ENCODE measurements at places on chromosomes 5 and 9. TPM values are rescaled to one million over a fixed set of nuclear protein-coding genes. Genes with fewer than 3 reads are reported as not detected.

DNA sequence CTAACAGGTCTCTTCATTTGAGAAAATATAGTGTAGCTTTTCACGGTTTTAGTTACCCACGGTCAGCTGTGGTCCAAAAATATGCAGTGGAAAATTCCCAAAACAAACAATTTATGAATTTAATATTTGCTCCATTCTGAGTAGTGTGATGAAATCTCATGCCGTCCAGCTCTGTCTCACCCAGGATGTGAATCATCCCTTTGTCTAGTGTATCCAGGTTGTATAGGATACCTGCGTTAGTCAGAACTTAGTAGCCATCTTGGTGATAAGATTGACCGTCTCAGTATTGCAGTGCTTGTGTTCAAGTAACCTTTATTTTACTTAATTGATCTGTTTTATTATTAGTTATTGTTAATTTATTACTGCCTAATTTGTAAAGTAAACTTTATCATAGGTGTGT, 41.1 kb downstream of the NDUFS4 start:
- H3K27ac ChIP-seq = no peak overlapping the region
- no peaks in the 10 kb centered on the region for H3K4me1 ChIP-seq
- no peak overlapping the region for H3K4me3 ChIP-seq

DNA sequence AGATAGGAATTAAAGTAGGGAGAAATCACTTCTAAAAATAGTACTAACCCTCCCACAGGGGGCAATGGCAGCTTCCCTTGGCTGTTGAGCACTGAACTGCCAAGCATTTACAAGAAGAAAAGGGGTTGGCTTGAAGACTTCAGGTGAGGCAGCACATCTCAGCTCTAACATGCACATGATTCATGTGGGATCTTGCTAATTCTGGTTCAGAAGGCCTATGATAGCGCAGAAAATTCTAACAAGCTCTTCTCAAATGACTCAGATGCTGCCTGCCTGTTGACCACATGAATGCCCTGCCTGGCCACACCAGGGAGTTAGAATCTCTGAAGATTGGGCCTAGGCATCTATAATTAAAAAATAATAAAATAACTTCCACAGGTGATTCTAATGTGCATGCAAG, 22.6 kb downstream of the CD180 start:
- no peak for DNase-seq
- H3K4me1 ChIP-seq = peaks cover 14% of the 10 kb centered on the region
- no peaks in the 10 kb centered on the region for H3K27me3 ChIP-seq
- H3K4me3 ChIP-seq = no peak overlapping the region

- H3K4me3 ChIP-seq = no peak overlapping the region
- no peak overlapping the region for H3K27ac ChIP-seq
- no peaks in the 10 kb centered on the region for H3K36me3 ChIP-seq
- H3K4me1 ChIP-seq = no peaks in the 10 kb centered on the region
- no peaks in the 10 kb centered on the region for H3K27me3 ChIP-seq
- no peak for DNase-seq
Measured at GRCh38 chr9:81377921-81378320, 311.4 kb downstream of the TLE1 start.

DNA sequence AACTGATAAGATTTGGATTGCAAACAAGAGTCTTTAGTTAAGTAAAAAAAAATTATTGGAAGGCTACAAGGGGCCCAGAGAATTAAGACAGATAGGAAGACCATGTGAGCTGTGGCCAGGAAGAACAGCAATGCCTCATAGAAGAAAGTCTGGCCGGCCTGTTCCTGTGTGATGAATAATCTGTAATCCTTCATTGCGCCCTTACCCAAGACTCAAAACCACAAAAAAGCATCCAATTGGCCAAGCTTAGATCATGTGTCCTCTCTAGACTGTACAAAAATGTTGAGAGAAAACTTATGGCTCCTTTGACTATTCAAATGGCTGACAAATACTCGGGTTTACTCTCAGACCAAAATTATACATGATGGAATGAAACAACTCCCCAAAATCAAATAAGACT, 1383.5 kb downstream of the PTPRD start:
- no peaks in the 10 kb centered on the region for H3K36me3 ChIP-seq
- H3K27me3 ChIP-seq = no peaks in the 10 kb centered on the region
- no peak for DNase-seq
- no peaks in the 10 kb centered on the region for H3K4me1 ChIP-seq

DNA sequence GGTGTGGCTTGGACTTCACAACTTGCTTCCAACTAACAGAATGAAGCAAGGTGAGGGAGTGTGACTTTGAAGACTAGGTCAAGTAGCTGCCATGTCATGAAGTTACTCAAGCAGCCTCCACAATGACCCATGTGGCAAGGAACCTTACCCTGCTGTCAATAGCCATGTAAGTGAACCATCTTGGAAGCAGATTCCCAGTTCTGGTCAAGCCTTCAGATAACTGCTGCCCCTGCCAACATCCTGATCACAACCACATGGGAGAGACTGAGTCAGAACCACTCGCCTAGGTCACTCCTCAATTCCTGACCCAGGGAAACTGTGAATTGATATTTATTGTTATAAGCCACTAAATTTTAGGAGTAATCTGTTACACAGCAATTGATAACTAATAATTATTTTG, 10.9 kb downstream of the ZCCHC10 start:
- no peaks in the 10 kb centered on the region for H3K4me1 ChIP-seq
- no peaks in the 10 kb centered on the region for H3K36me3 ChIP-seq
- H3K27ac ChIP-seq = no peak overlapping the region
- DNase-seq = no peak
- no peak overlapping the region for H3K4me3 ChIP-seq

- H3K27ac ChIP-seq = peak overlapping the region; percentile 93
- H3K4me1 ChIP-seq = peaks cover 20% of the 10 kb centered on the region
- no peaks in the 10 kb centered on the region for H3K27me3 ChIP-seq
Measured at GRCh38 chr5:32443541-32444430, 754 bp downstream of the ZFR start.

DNA sequence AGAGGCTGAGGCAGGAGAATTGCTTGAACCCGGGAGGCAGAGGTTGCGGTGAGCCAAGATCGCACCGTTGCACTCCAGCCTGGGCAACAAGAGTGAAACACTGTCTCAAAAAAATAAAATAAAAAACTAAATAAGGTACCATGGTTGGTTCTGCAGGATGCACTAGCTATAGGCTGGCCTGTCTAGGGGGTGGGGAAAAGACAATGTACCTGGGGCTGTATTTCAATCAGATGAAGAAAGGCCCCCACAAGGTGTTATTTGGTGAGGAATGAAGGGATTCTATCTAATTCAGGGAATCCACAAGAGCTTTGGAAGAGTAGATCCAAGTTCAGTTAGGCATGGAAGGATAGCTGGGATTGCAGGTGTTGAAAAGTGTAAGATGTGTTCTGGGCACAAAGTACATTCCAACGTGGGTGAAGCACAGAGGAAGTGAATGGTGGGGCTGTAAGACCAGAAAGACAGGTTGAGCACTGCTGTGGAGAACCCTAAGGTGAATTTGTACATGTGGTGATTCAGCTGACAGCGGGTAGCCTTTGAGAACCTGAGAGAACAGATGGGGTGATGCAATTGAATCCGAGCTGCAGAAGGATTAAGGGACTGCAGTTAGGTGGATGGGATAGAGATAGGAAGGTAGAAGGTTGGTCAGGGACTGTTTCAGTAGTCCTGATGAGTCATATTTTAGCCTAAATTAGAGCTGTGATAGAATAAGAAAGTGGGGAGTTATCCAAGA, 71.8 kb downstream of the CAST start:
- no peaks in the 10 kb centered on the region for H3K27me3 ChIP-seq
- H3K4me3 ChIP-seq = no peak overlapping the region
- H3K27ac ChIP-seq = no peak overlapping the region
- DNase-seq = no peak
- H3K4me1 ChIP-seq = no peaks in the 10 kb centered on the region

DNA sequence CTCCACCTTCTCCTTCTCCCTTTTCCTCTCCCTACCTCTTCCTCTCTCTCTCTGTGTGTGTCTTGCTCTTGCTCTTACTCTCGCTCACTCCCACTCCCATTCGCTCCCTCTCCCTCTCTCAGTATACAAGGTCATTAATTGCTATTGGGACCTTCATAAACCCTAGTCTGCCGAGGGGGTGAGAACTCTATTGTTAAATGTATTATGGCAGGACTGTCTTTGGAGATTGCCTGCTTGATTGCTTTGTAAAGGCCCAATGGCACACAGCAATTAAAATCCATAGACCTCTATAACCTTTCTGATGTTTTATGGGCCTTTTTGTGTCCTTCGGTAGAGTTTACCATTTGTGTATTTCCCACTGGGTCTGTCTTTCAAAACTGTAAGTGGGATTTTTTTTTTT, 465.9 kb downstream of the ANXA1 start:
- no peak overlapping the region for H3K4me3 ChIP-seq
- H3K27me3 ChIP-seq = no peaks in the 10 kb centered on the region
- no peak for DNase-seq
- no peaks in the 10 kb centered on the region for H3K4me1 ChIP-seq
- H3K36me3 ChIP-seq = no peaks in the 10 kb centered on the region
- no peak overlapping the region for H3K27ac ChIP-seq

DNA sequence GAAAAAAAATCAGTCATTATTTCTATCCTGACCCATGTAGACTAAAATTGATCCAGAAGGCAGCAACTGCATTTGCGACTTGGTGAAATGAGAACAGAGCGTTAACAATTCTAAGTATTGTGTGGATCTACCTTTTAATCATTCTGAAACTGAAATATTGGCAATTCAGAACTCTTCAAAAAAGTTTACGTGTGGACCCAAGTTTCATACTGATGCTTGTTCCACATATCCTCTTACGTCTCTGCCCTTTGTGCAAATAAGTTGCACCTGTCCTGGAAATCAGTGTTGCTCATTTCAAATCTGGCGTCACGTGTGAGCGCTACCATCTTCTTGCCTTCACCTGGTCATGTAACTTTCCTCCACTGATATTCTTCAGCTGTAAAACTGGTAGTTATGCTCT, 74.7 kb downstream of the NTRK2 start:
- no peak overlapping the region for H3K27ac ChIP-seq
- H3K4me1 ChIP-seq = no peaks in the 10 kb centered on the region
- no peaks in the 10 kb centered on the region for H3K27me3 ChIP-seq
- no peak for DNase-seq

GRCh38 chr5:152107220-152107619, 182.6 kb upstream of the GLRA1 start:
- no peak overlapping the region for H3K4me3 ChIP-seq
- no peaks in the 10 kb centered on the region for H3K4me1 ChIP-seq
- H3K27ac ChIP-seq = no peak overlapping the region
- DNase-seq = no peak

GRCh38 chr9:108382310-108382709, 473.5 kb downstream of the ACTL7B start:
- no peak for DNase-seq
- no peaks in the 10 kb centered on the region for H3K4me1 ChIP-seq
- no peak overlapping the region for H3K4me3 ChIP-seq
- H3K27ac ChIP-seq = no peak overlapping the region

GRCh38 chr9:21455320-21455719, 15.1 kb downstream of the IFNA1 start:
- H3K36me3 ChIP-seq = no peaks in the 10 kb centered on the region
- H3K4me3 ChIP-seq = no peak overlapping the region
- H3K4me1 ChIP-seq = no peaks in the 10 kb centered on the region

GRCh38 chr9:76905791-76906646, at the start of gene PRUNE2:
TSS of gene PRUNE2 (minus strand) at chr9:76906114. CDS start at chr9:76905963, 151 bp downstream.
- no peak for DNase-seq
- H3K27ac ChIP-seq = no peak within 1 kb of the TSS
- H3K36me3 ChIP-seq = no peaks in the 10 kb centered on the region
- H3K27me3 ChIP-seq = peaks cover 2% of the 10 kb centered on the region

GRCh38 chr9:19102181-19102630, 498 bp downstream of the HAUS6 start:
- H3K4me3 ChIP-seq = peak overlapping the region; percentile 62
- H3K4me1 ChIP-seq = peaks cover 9% of the 10 kb centered on the region
- H3K27me3 ChIP-seq = no peaks in the 10 kb centered on the region

GRCh38 chr9:120761006-120761405, 32.2 kb downstream of the FBXW2 start:
- peaks cover 6% of the 10 kb centered on the region for H3K36me3 ChIP-seq
- H3K4me3 ChIP-seq = no peak overlapping the region
- DNase-seq = no peak
- no peaks in the 10 kb centered on the region for H3K27me3 ChIP-seq
- no peaks in the 10 kb centered on the region for H3K4me1 ChIP-seq

- no peak overlapping the region for H3K4me3 ChIP-seq
- no peaks in the 10 kb centered on the region for H3K4me1 ChIP-seq
- no peak overlapping the region for H3K27ac ChIP-seq
- no peaks in the 10 kb centered on the region for H3K27me3 ChIP-seq
- H3K36me3 ChIP-seq = no peaks in the 10 kb centered on the region
- no peak for DNase-seq
Measured at GRCh38 chr5:154371687-154372086, 74.1 kb upstream of the SAP30L start.

GRCh38 chr9:3948826-3949556, 350.9 kb downstream of the GLIS3 start:
- H3K4me3 ChIP-seq = no peak overlapping the region
- H3K4me1 ChIP-seq = no peaks in the 10 kb centered on the region
- no peak overlapping the region for H3K27ac ChIP-seq
- no peak for DNase-seq

DNA sequence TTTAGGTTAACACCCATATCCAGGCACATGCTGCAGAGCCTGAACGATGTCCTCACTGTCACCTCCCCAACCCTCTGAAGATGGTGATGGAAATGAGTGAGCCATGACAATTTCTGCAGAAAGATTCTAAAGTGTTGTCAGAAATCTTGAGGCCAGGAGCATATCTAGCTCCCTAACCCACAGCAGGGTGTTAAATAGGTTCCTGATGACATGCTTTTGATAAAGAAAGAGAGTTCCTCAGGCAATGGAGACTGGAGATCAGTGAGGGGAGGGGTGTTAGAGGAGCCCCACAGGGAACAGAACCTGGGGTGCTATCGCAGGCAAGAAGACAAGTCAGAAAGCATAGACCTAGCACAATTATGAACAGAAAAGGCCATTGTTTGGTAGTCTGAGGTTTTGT, 95.7 kb downstream of the ENC1 start:
- no peaks in the 10 kb centered on the region for H3K36me3 ChIP-seq
- H3K4me1 ChIP-seq = no peaks in the 10 kb centered on the region
- no peak overlapping the region for H3K4me3 ChIP-seq
- no peak for DNase-seq
- no peaks in the 10 kb centered on the region for H3K27me3 ChIP-seq

Gene RHOBTB3
- total RNA-seq = 1.1 TPM

Gene CHSY3
- not detected for total RNA-seq

Gene BNC2
- total RNA-seq = 0.05 TPM

Gene SPRY4
- total RNA-seq = 0.11 TPM

Gene EPB41L4B
- not detected for total RNA-seq

Gene C9orf153
- total RNA-seq = 0.93 TPM

Gene LRRC19
- not detected for total RNA-seq

All from naive thymus-derived CD4-positive, alpha-beta T cell (primary cell).